ENCODE measurements at places on chromosomes 3 and 15. TPM values are rescaled to one million over a fixed set of nuclear protein-coding genes. Genes with fewer than 3 reads are reported as not detected.

DNA sequence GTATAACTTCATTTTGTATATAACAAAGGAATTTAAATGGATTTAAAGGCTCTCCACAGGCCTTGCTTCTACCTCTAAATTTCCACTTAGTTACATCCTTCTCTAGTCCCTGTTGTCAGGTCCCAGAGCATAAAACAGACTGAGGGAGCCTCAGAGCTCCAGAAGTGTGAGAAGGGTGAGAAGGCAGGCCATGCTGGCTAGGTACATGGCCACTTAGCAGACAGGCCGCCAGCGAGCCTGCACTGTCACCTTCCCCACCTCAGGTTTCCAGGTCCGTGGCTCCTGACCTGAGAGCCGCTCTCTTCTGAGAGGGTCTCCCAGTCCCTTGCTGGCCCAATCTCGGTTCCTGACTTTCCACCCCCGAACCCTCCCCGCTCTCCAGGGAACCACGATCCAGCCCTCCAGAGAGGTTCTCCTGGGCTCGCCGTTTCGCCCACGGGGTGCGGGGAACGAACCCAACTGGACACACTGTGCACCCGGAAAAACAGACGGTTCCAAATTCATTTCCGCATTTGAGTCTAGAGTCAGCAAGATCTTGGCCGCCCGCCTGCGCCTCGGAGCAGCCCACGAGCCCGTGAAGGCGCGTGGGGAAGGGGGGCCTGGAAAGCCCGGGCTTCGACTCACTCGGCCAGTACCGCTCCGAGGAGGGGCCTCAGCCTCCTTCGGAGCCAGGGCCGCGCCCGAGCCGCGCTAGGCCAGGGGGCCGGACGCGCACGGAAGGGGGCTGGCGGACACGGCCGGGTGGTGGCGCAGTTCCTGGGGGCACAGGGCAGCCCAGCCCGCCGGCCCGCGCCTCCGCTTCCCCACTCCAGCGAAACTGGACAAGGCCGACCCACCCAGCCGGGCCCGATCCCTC lies 16.7 kb upstream of the SOX2 start:
- peak overlapping the region; percentile 24 for H3K4me3 ChIP-seq
- no peaks in the 10 kb centered on the region for H3K27me3 ChIP-seq
- peak; percentile 83 for DNase-seq
- peaks cover 96% of the 10 kb centered on the region for H3K4me1 ChIP-seq

DNA sequence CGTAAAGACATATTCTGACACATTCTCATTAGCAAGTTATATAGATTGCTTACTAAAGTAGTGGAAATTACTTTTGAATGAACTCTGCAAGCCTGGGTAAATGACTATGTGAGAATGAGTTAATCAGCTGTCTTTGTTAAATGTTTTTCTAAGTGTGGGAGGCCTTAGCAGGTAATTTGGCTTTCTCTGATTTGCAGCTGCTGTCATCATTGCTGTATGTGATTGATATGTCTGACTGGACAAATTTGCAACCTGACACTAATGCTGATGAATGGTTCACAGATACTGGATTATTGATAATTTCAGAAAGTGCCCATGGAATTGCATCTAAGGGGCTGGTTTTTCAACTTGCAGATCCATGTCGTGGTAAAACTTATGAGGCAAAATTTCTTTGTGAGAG lies 372.2 kb upstream of the SGO1 start:
- no peak for DNase-seq
- H3K4me3 ChIP-seq, result no peak overlapping the region
- H3K27ac ChIP-seq, result no peak overlapping the region
- no peaks in the 10 kb centered on the region for H3K27me3 ChIP-seq
- peaks cover 9% of the 10 kb centered on the region for H3K4me1 ChIP-seq

The GATA2 gene
- total RNA-seq, result 0.09 TPM

DNA sequence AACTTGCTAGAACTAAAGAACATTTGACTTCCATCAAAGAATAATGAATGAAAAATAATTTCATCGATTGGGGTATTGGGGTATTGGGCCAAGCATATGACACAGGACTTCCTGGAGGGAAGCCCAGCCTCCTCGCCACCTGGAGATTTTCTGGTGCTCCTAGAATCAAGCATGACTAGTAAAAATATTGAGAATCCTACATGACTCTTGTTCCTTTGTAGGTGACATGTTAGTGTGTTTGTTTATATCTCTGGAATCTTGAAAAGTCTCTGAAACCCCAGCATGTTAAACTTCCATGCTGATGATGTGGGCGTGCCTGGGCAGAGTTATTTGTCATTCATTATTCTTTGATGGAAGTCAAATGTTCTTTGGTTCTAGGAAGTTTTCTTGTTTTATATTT lies 90.1 kb upstream of the EPHB3 start:
- no peak overlapping the region for H3K4me3 ChIP-seq
- peaks cover 9% of the 10 kb centered on the region for H3K27me3 ChIP-seq
- no peak for DNase-seq
- H3K36me3 ChIP-seq, result no peaks in the 10 kb centered on the region

The CHST13 gene
- 0.34 TPM for total RNA-seq

DNA sequence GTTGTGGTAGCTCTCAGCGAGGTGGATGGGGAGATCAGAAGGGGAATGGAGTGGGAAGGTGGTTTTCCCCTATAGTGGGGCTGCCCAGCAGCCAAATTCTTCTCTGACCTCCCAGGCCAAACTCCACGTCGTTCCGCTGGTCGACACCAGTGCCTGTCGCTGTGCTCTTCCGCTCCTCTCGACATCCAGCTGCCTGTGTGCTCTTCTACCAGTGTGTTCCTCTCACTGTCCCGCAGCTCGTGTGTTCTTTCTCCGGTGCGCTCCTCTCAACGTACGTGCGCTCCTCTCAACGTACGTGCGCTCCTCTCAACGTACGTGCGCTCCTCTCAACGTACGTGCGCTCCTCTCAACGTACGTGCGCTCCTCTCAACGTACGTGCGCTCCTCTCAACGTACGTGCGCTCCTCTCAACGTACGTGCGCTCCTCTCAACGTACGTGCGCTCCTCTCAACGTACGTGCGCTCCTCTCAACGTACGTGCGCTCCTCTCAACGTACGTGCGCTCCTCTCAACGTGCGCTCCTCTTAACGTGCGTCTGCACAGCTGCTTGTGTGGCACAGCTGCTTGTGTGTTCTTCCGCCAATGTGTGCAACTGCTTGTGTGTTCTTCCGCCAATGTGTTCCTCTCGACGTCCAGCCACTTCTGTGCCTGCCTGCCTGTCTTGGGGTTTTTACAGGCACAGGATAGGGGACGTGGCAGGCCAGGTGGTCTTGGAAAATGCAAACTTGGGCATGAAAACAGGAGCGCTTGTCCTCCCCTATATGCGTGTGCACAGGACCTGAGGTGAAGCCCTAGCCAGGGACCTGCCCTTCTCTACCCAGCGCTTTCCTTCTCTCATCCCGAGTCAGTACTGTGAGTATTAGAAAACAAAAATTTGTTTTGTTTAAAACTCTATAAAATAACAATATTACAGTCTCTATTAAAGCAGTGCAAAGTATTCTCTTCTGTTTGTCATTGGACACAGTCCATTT lies 991.1 kb downstream of the GBE1 start:
- no peaks in the 10 kb centered on the region for H3K27me3 ChIP-seq
- no peak overlapping the region for H3K4me3 ChIP-seq
- peak; percentile 4 for DNase-seq

The CRYGS gene
- total RNA-seq, result 1.1 TPM

DNA sequence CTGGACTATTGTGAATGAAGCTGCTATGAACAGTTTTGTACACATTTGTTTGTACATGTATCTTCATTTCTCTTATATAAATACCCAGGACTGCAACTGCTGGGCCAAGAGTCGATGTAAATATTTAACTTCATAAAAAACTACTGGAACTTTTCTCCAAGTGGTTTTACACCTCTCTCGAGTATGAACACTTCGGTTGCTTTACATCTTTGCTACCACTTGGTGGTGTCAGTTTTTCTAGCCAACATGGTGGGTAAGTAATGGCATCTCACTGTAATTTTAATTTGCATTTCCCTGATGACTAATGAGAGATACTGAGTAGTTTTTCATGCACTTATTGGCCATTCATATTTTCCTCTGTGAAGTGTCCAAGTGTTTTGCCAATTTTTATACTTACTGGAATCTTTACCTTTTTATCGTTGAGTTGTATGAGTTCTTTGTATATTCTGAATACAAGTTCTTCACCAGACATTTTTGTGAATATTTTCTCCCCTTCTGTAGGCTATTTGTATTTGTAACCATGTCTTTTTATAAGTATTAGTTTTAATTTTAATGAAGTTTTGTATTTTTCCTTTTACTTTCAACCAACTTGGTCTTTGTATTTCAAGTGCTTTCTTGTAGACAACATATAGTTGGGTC lies 44.4 kb downstream of the PCOLCE2 start:
- peaks cover 6% of the 10 kb centered on the region for H3K4me1 ChIP-seq
- H3K27ac ChIP-seq, result no peak overlapping the region
- H3K36me3 ChIP-seq, result no peaks in the 10 kb centered on the region
- DNase-seq, result peak; percentile 33

GRCh38 chr3:42711491-42712343 lies 9.1 kb upstream of the HHATL start:
- no peaks in the 10 kb centered on the region for H3K4me1 ChIP-seq
- DNase-seq, result no peak
- H3K27ac ChIP-seq, result no peak overlapping the region
- H3K4me3 ChIP-seq, result no peak overlapping the region

The ACY1 gene
- 17.3 TPM for total RNA-seq

The TMEM212 gene
- total RNA-seq, result not detected
